ENCODE measurements at places on chromosomes 7 and 10. TPM values are rescaled to one million over a fixed set of nuclear protein-coding genes. Genes with fewer than 3 reads are reported as not detected.
A peak's percentile ranks its signal among the peaks of the same experiment; 100 is the strongest.

GLCCI1 gene
- 12.3 TPM for total RNA-seq

DNA sequence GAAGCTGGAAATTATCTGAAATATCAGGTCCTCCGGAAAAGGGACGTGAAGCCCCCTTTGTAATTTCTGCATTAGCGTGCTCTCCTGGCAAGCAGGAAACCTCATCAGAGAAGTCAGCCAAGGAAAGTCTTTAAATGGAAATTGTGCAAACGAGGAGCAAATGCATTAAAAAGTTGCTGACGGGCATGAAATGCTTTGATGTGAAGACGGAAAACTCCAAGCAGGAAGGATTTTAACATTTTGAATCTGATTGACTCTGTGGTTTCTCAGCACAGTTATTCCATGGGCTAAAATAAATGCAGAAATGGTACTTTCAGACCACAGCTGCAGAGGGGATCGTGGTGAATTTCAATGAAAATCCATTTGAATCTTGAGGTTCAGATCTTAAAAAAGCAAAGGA lies 167.8 kb downstream of the AHR start:
- H3K27ac ChIP-seq: no peak overlapping the region
- no peaks in the 10 kb centered on the region for H3K36me3 ChIP-seq
- peaks cover 13% of the 10 kb centered on the region for H3K4me1 ChIP-seq

DNA sequence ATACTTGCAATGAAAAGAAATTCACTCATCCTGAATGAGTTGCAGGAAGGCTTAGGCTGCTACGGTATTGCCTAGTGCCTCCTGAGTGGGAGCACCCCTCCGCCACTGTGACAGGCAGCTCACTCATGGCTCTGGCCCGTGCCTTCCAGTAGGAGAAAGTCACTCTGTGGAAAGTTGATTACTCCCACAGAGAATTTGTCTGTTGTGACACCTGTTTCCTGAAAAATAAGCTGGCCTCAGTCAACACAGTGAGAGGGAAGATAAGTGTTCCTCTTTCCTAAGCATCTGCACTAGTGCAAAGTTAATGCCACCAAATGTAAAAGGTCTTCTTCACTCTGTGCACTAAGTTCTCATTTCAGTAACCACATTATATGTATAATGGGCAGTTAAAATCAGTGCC lies 158.8 kb upstream of the INHBA start:
- no peaks in the 10 kb centered on the region for H3K36me3 ChIP-seq
- peaks cover 25% of the 10 kb centered on the region for H3K27me3 ChIP-seq
- no peak overlapping the region for H3K4me3 ChIP-seq
- DNase-seq: no peak
- no peaks in the 10 kb centered on the region for H3K4me1 ChIP-seq

- H3K4me1 ChIP-seq: no peaks in the 10 kb centered on the region
- peaks cover 1% of the 10 kb centered on the region for H3K27me3 ChIP-seq
- no peak for DNase-seq
- H3K36me3 ChIP-seq: no peaks in the 10 kb centered on the region
- H3K4me3 ChIP-seq: no peak overlapping the region
Measured at GRCh38 chr10:130477360-130477759, 341.2 kb downstream of the GLRX3 start.

DNA sequence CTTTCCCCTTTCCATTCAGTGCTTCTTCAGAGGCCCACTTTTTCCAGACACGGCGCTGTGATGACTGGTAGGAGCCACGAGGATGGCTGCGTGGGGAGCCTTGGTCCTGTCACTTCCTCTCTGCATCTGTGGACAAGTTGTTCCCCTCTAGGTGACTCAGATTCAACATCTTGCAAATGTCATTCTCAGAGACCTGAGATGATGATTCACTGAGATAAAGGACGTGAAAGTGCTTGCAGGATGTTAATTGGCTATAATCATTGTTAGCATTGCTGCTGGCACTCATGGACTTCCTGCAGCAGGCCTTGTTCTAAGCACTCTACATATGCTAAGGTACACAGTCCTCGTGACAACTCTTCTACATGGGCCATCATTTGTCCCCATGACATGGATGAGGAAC lies 489.8 kb upstream of the ZMIZ1 start:
- no peaks in the 10 kb centered on the region for H3K36me3 ChIP-seq
- H3K4me3 ChIP-seq: no peak overlapping the region
- H3K27ac ChIP-seq: peak overlapping the region; percentile 83

GRCh38 chr10:96656839-96657238 lies 63.5 kb downstream of the PIK3AP1 start:
- no peak for DNase-seq
- H3K27ac ChIP-seq: no peak overlapping the region
- H3K4me3 ChIP-seq: no peak overlapping the region
- H3K27me3 ChIP-seq: no peaks in the 10 kb centered on the region
